ENCODE measurements at places on chromosomes 3 and 15.

DNA sequence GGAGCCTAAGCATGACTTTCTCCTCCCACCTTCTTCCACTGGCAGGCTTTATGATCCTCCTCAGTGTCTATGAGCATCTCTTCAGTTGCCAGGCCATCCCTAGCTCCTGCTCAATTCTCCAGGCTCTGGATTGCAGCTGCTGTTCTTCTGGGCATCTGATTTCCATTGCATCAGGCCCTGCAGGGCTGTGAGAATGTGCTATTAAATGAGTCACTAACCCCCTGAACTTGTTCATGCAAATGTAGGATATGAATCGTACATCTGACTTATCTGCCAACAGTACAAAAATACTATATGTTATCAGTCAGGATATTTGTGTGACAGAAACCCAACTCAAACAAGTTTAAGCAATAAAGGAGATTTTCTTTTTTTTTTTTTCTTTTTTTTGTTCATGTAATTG, 11.9 kb downstream of the GPR176 start:
- no peak for DNase-seq

DNA sequence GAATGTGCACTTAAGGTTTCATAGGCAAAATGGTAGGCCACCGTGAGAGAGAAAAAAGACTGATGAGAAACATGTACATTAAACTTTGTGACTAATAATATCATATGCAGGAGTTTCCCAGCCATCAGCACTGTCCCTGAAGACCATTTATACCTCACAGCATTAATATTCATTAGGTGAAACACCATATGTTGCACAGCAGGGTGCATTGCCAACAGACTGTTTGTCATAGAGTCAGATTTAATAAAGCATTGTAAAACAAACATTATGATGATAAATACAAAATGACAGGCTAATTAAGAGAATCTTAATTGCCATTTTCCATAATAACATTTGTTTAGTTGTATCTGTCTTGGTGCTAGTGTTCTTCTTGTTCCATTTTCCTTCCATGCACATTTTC, 578.3 kb downstream of the EPHA3 start:
- DNase-seq = no peak

DNA sequence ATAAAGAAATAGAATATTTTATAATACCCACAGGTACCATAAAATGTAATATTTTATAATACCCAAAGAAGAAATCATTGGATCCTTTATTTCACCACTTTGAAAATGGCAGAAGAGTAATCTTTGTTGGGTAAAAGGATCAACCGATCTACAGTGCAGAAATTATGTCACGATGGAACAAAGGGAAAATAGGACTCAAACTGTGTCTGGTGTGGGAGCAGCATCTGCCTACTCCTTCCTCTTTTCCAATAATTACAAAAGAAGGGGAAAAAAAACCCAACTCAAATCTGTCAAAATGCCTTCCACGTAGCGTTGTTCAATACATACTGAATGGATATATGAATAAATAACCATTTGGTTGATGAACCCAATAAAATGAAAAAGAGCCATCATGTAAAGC, 492.6 kb upstream of the TBL1XR1 start:
- DNase-seq = no peak

DNA sequence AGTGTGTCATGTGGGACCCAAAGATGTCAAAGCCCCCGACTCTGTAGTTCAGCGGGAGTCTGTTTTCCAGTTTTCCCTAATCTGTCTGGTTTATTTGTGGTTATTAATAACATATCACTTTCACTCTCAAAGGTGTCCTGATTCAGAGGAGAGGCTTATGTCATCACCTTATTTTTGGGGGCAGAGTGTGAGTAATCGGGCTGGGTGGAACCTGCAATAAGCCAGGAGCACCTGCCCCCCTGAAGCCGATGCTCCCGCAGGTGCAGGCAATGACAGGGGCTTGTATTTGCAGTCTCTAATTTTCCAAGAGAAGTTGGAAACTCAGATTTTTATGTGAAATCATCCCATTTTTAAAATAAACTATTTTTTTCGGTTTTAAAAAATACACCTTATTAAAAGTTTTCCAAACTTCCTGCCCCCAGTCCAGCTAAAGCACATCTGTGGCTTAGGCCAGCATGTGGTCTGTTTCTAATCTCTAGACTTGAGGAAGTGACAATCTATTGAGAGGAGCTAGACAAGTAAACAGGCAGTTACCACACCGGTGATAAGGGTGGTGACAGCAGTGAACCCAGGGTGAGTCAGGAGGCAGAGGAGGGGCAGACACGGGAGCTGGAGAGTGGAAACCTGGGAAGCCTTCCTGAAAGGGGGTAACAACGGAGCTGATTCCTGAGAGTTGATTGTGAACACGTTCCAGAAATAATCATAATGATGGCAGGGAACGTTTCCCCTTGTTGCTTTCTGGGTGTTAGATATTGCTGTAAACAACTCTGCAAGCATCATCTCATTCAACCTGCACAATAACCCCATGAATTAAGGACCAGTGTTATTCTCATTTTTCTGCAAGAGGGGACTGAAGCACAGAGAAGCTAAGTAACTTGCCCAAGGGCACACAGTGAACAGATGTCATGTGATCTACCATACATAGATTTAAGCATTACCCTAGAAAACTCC, 37.2 kb downstream of the BHLHE40 start:
- no peak for DNase-seq

- DNase-seq = no peak
These were observed 205.8 kb downstream of the ZIC4 start for GRCh38 chr3:147200545-147200944.

DNA sequence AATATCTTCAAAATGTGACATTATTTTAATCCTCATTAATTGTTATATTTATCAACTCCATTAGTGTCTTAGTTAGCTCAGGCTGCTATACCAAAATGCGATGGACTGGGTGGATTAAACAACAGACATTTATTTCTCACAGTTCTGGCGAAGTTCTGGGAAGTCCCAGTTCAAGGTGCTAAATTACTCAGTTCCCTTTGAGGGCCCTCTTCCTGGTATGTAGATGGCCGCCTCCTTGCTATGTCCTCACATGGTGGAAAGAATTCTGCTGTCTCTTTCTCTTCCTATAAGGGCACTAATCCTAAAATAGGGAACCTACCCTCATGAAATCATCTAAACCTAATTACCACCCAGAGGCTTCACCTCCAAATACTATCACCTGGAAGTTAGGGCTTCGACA, 38.8 kb upstream of the DUT start:
- DNase-seq = no peak

DNA sequence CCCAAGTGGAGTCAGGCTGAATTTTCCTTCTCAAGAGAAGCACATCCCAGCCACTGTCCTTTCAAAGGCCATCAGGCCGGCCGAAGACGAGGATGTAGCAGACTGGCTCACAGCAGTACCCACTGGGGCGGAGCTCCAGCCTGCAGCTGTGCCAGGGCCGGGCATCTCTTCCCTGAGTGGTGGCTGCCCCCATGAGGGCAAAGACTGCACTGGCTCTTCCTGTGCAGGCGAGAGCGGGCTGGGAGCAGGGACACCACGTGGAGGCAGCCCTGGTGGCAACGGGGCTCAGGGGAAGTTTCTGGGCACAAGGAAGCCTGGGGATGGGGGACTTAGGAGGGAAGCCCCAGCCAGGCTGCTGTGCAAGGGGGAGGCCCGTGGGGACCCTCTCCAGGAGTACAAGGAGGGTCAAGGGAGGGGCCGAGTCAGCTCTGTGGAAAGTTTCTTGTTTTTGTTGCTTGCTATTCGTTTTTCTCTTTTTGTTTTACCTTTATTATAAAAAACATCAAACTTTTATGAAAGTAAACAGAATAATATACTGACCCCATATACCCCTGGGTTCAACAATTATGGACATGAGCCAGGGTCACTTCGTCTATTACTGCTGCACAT, 66.1 kb downstream of the RPN1 start:
- no peak for DNase-seq

GRCh38 chr3:150407808-150408220, 284 bp upstream of the TSC22D2 start:
- DNase-seq = no peak

GRCh38 chr15:33145447-33145846, 49.1 kb downstream of the FMN1 start:
- DNase-seq = no peak

- DNase-seq = no peak
These were observed 39.7 kb downstream of the UNC13C start for GRCh38 chr15:54017959-54018358.

- DNase-seq = no peak
These were observed 161.2 kb upstream of the THBS1 start for GRCh38 chr15:39419651-39420050.

Measured in Panc1 (cell line).